Activated CD4-positive, CD25-positive, alpha-beta regulatory T cell (primary cell): ENCODE measurements at places on chromosomes 16 and 17.
A peak's percentile ranks its signal among the peaks of the same experiment; 100 is the strongest.

- DNase-seq = no peak
These were observed 4.4 kb downstream of the CLEC19A start for GRCh38 chr16:19289811-19290485.

GRCh38 chr16:74117798-74118197 is 178.8 kb upstream of the PSMD7 start:
- no peak for DNase-seq

DNA sequence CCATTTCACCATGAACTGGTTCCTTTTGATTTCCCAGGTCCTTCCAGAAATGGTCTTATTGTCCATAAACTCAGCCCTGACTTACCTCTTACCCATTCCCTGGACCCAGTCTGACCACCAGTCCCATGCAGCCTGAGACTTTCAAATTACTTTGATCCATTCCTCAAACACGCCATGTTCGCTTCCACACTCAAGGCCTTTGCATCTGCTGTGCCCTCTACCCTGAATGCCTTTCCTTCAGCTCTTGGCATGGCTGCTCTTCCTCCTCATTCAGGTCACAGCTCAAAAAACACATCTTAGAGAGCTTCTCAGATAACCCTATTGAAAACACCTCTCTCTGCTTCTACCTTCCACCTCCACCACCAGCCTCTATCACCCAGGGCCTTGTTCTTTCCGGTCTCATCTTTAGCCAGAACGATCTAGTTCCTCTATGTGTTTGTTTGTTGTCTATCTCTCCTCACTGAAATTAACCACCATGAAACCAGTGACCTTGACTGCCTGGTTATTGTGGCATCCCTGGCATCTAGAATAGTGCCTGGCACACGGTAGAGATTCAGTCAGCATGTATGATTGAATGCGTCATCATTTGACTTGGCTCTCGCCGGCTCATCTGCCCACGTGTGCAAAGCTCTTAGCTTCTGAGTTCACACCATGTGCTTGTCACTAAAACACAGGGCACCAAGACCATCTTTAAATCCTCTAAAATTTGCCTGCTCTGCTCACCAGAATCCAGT is 12.8 kb downstream of the CRYM start:
- no peak for DNase-seq

- DNase-seq = no peak
These were observed 62.8 kb upstream of the GRIN2A start for GRCh38 chr16:10245002-10245401.

GRCh38 chr17:18946536-18946935 is 5.4 kb upstream of the SLC5A10 start:
- DNase-seq = no peak

- no peak for DNase-seq
These were observed at the start of gene DOC2B for GRCh38 chr17:181245-182049. TSS of gene DOC2B (minus strand) at chr17:181650. CDS start at chr17:181479, 171 bp downstream.

- DNase-seq = no peak
These were observed 115.7 kb downstream of the TMEM114 start for GRCh38 chr16:8474587-8474986.

DNA sequence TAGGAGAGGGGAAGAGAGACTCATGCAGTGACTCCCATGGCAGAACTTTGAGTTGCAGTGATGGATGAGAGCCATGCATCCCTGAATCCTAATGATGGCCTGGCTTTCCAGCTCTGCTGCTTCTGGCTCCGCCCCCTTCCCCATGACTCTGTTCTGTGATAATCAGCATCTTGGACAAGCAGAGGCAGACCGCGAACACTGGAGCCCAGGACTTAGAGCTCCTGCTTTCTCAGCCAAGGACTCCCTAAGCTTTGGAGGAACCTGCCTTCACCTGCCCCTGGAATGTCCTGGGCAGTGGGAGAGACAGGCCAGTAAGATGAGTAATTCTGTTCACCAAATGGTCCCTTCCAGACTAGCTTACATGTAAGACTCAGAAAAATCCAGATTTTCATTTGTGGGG is 12.5 kb downstream of the CCDC92B start:
- no peak for DNase-seq

DNA sequence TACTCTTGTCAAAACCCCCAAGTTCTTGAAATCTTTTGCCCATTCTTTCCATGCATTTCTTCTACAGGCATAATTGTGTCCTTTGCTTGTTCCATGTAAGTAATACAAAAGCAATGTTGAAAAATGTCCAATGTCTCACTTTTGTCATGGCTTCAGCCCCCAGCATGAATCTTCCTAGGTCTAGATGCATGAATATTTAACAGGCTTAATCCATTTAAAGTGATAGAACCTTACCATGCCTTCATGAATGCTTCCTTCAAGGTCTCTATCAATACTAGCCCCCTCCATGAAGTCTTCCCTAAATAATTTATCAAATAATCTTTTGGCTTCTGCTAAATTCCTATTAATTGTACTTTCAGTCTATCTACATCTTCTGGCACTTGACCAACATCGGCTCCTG is 46.1 kb upstream of the ANKFY1 start:
- DNase-seq = no peak

- DNase-seq = no peak
These were observed 365.3 kb upstream of the CCL2 start for GRCh38 chr17:33889766-33890165.

GRCh38 chr17:14156689-14157088 is 80.0 kb downstream of the CDRT15 start:
- no peak for DNase-seq

GRCh38 chr17:21687136-21687953 is 5.0 kb upstream of the KCNJ18 start:
- no peak for DNase-seq

- DNase-seq = no peak
These were observed 313.6 kb downstream of the HS3ST4 start for GRCh38 chr16:26005336-26005735.

- peak; percentile 69 for DNase-seq
These were observed 3.3 kb upstream of the PPP1R1B start for GRCh38 chr17:39623356-39623950.

- no peak for DNase-seq
These were observed 93.1 kb downstream of the RTN4RL1 start for GRCh38 chr17:1931844-1932579.

DNA sequence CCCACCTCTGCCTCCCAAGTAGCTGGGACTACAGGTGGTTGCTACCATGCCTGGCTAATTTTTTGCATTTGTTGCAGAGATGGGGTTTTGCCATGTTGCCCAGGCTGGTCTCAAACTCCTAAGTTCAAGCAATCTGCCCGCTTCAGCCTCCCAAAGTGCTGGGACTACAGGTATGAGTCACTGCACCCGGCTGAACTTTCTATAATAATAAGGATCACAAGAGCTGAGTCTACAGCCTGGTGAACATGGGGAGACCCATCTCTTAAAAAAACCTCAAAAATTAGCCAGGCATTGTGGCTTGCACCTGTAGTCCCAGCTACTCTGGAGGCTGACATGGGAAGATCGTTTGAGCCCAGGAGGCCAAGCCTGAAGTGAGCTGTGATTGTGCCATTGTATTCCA is 53.5 kb downstream of the WDR59 start:
- no peak for DNase-seq

DNA sequence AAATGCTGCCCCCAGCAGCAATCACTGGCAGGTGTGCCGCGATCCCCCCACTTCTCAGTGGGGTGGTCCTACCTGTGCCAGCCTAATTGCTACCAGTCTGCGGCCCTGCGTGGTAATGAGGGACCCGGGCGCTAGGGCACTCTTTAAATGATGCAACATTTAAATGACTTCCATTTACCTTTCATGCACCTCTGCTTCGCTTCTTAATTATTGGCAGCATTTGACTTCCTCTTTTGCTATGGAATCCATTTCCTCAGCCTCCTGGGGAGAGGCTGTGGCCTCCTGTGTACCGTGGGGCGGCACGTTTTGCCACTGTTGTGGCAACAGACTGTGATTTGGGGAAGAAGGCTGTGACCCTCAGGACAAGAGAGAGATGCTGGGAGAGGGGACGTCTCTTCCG is 86.1 kb downstream of the RPA1 start:
- DNase-seq = no peak

DNA sequence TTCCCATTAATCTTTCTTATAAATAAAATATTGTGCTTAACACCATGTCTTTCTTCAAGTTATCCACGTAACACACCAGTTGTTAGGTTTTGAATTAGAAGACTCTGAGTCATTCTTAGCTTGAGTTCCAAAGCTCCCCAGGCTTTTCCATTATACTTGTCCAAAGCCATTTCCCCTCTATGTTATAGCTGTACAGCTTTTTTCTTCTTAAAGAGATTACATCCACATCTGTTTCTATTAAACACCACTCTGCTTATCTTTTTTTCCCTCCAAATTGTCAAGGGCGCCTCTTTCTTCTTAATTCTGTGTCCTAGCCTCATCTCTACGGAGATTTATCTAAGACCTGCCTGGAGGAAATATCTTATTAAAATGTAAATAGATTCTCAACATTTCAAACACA is 139.4 kb upstream of the CPHXL start:
- no peak for DNase-seq

GRCh38 chr17:40062329-40063186 is at the start of gene THRA:
TSS of gene THRA (plus strand) at chr17:40062965. CDS start at chr17:40074489, 11,524 bp downstream.
- peak; percentile 26 for DNase-seq

DNA sequence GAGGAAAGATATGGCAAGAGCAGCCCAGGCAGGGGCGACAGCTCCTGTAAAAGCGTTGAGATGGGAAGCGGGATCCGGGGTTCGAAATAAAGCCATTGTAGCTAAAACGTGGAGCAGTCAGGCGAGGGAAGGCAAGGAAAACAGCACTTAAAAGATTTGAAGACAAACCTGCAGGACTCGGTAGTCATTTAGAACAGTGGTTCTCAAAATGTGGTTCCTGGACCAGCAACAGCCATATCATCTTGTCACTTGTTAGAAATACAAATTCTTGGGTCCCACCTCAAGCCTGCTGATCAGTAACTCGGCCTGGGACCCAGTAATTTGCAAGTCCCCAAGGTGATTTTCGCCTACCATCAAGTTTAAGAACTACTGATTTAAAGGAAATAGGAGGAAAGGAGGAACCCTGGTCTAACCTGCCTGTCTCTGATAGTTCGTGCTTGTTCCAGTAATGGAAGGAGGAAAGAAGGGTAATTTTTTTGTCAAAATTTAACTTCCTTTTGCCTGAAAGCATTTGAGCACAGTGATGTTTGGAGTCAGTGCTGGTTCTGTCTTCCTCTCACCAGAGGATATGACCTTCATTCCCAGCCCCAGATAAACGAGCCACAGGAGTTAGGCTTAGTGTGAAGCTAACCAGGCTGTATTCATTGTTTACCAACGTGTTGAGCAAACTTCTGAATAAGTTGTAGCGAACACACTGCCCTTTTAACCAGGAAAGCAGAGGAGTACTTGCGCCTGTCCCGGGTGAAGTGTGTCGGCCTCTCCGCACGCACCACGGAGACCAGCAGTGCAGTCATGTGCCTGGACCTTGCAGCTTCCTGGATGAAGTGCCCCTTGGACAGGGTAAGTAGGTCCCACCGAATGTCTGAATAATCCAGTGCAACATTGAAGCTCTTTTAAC is 1.1 kb downstream of the ORC6 start:
- no peak for DNase-seq

GRCh38 chr17:66959641-66960375 is 4.7 kb upstream of the CACNG4 start:
- DNase-seq = no peak

DNA sequence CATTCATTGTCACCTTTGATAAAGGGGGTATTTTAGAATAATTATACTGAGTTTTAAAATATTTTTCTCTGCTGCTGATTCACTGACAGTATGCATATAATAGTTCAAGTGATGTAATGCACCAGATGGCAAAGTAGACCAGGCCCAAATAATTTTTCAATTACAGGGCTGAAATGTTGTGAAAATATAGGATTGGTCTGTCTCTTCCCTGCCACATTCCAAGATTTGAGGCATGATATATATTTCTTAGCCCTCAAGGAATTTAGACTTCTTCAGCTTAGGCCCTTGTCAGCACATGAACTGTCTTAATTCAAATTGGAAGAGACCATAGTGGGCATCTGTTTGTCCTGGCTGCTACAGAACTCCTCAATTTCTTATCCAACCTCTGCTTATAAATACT is 39.2 kb upstream of the SLC12A3 start:
- DNase-seq = no peak

DNA sequence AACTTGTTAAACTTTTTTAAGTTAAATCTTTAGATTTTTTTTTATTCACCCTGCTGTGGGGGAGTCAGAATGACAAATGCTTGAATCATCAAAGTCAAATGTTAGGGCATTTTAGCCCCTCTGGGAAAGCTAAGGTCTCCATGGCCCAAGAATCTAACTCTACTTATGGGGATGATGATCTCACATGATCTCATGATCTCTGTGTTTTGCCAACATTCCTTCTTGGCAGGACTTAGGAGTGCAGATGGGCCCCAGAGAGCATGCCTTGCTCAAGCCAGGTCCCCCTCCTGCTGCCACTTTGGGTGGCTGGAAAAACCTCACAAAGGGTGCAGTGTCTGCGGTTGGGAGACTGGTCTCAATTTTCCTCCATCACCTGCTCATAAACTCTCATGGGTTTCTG is 108.6 kb downstream of the PRKCB start:
- DNase-seq = no peak

- no peak for DNase-seq
These were observed 1.8 kb upstream of the RASD1 start for GRCh38 chr17:17497845-17498520.

DNA sequence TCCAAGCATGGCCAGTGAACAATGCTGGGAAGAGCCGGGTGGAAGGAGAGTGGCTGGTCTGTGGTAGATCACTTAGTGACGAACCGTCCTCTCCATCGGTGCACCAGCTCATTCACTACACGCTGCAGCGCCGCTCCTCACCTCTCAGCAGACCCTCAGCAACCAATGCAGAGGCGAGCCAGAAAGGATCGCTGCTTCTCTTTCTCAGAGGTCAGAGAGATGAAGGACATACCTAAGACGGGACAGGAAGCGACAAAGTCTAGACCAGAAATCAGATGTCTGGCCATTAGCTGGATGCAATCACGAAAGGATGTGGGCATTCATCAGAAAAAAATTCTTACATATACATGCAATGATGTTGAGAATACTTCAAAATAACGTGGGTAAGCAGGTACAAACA is 26.9 kb downstream of the NSMCE1 start:
- no peak for DNase-seq

GRCh38 chr16:9268446-9268845 is 177.0 kb downstream of the HAPSTR1 start:
- DNase-seq = no peak

- DNase-seq = no peak
These were observed 35.6 kb upstream of the GAS7 start for GRCh38 chr17:10234033-10234432.

DNA sequence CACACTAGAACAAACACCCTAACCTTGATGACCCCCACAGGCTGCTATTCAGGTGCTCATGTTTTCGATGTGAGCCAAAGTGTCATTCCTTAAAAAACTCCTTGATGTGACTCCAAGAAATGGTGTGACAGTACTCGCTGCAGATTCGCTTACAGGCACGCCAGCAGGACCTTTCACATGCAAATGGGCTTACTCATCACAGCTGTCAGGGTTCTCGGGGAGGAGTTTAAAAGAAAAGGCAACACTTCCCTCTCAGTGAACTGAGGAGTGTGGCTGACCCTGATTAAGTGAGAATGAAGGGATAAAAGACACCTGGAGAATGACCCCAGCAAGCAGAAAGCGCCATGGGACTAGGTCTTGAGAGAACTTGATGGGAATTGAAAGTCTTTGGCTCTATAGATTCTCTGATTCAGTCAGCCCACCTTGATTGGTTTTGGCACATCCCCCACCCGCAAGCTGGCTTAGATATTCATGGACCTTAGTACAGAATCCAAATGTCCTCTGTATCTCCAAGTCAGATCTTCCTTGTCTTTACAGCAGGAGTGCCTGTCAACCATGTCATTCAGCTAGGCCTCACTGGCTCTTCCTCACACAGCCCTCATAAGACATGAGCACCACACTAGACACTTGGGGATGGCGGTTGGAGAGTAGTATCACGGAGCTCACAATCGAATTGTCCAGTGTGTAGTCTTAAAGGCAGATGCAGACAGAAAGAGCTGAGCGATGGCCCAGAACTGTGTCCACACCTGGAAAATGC is 82.6 kb downstream of the HIC1 start:
- no peak for DNase-seq
